PC-3 (cell line): ENCODE measurements at places on chromosomes 2 and 18. TPM values are rescaled to one million over a fixed set of nuclear protein-coding genes. Genes with fewer than 3 reads are reported as not detected.

The SPAST gene
- 15.5 and 21.6 TPM in 2 replicates for total RNA-seq

The DLX1 gene
- 7.6 and 13.2 TPM in 2 replicates for total RNA-seq

The RAB27B gene
- 10.3 and 13.2 TPM in 2 replicates for total RNA-seq

The TFCP2L1 gene
- 2.4 and 3.5 TPM in 2 replicates for total RNA-seq

The ANKRD30B gene
- 0.35 and 0.51 TPM in 2 replicates for total RNA-seq

The EMX1 gene
- total RNA-seq = not detected in 2 replicates

The IL1R1 gene
- 0.40 and 0.69 TPM in 2 replicates for total RNA-seq

The RTKN gene
- 90.5 and 138 TPM in 2 replicates for total RNA-seq

The CDH7 gene
- 6.1 and 7.3 TPM in 2 replicates for total RNA-seq

The SERPINB12 gene
- total RNA-seq = not detected in 2 replicates

The OSBPL6 gene
- total RNA-seq = 2.8 and 4.0 TPM in 2 replicates

The APCDD1 gene
- total RNA-seq = not detected in 2 replicates

The SLC14A1 gene
- 2.3 and 6.9 TPM in 2 replicates for total RNA-seq

The CENPA gene
- total RNA-seq = 40.8 and 42.4 TPM in 2 replicates

The CRYGD gene
- total RNA-seq = not detected in 2 replicates

The XIRP2 gene
- total RNA-seq = 0.11 TPM in 1 of 2 replicates, not detected in the other

The IL37 gene
- total RNA-seq = 1.6 and 2.6 TPM in 2 replicates

The KIF1A gene
- total RNA-seq = 0.40 TPM in 1 of 2 replicates, not detected in the other

The FAM237A gene
- not detected in 2 replicates for total RNA-seq

The ZSCAN30 gene
- 2.8 and 3.5 TPM in 2 replicates for total RNA-seq
